ENCODE measurements at places on chromosomes 7 and 10.

DNA sequence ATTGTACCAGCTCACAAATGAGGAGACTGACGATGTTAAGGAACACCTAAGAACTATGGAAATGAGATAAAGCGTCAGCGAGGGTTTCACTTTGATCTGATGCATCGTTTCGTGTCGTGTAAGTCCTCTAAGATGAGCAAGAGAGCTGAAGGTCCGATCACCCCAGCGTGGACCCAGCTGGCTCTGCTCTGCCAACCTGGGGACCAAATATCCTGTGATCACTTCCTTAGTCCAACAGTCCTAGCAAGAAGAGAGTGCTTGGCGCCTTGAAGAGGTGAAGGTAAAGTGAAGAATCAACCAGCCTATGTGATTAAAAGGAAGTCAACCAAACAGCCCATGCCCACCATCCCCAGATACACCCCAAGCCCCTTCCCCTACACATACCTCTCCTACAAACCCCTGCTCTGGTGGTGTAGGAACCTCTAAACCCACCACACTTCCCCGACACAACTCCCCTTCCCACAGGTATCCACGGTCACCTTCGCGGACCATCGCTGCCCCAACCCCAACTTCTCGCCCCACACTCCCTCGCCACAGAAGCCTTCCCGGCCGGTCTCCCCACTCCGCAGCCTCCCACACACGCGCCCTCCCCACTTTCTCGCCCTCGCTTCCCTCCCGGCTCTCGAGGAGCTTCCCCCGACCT lies 722 bp downstream of the UPF2 start:
- DNase-seq, result peak; percentile 39

DNA sequence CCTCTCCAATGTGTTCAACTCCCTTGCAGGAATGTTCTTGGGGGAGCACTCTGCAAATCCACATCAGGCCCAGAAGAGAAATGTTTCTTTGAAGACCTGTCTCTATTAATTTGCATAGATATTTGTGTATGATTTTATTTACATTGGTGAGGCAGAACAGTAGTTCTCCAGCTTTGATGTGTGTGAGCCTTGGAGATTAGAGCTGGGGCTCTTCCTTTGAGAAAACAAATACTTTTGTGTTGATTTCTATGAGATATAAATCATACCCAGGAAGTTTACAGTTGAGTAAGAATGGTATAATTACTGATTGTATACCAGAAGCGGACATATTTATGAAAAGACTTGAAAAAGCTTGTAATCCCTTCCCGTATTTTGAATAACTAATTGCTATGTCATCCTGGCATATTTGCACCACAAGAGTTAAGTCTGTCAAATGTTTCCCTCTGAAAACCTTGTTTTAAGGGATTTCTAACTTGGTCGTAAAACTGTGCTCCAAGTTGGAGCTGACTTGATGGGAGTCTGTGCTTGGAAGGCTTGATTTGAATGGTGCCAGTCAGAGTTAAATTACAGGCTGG lies 468.5 kb downstream of the LRMDA start:
- DNase-seq, result no peak

GRCh38 chr10:42690449-42691360 lies 52.3 kb upstream of the ZNF33B start:
- no peak for DNase-seq

DNA sequence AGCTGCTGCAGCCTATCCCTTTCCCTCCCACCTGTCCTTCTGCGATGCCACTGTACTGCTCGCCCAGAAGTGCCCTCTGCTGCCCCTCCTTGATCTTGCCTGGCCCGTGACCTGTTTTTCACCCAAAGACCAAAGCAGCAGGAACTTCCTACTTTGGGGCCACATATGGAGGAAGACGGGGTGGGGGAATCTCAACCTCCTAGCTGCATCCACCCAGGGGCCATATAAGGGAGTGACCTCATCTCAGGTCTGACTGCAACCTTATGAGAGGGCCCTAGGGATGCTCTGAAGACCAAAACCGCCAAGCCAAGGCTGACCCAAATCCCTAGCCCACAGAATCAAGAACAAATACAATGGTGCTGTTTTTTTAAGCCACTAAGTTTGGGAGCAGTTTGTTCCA lies 15.7 kb downstream of the PRKCQ start:
- no peak for DNase-seq

DNA sequence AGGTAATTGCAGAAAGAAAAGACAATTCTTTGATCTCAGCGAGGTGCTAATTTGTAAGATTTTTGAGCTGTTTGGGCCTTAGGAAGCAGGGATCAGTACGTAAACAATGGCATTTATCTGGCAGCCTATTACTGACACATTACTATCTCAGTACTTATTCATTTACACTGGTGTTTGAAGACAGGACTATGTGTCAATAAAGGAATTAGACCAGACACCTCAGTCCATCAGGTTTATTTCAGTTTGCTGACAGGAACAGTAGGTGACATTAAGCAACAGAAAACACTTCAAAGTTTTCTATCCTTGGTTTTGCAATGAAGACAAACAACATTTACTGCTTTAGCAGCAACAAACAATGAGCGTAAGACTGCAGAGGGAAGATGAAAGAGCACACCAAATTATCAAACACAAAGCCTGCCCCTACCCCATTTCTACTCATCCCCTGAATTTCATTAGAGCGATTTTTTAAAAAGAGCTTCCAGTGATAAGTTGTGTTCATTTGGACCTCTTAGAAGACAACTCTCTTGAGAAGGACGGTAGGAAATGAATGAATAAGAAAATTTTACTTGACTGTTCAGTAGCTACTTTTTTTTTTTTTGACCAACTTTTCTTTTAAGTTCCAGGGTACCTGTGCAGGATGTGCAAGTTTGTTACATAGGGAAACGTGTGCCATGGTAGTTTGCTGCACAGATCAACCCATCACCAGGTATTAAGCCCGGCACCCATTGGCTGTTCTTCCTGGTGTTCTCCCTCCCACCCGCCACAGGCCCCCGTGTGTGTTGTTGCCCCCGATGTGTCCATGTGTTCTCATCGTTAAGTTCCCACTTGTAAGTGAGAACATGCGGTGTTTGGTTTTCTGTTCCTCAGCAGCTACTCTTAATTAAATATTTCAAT lies 138.8 kb downstream of the DKK1 start:
- DNase-seq, result no peak

GRCh38 chr10:18005781-18006456 lies 54.2 kb downstream of the SLC39A12 start:
- no peak for DNase-seq

DNA sequence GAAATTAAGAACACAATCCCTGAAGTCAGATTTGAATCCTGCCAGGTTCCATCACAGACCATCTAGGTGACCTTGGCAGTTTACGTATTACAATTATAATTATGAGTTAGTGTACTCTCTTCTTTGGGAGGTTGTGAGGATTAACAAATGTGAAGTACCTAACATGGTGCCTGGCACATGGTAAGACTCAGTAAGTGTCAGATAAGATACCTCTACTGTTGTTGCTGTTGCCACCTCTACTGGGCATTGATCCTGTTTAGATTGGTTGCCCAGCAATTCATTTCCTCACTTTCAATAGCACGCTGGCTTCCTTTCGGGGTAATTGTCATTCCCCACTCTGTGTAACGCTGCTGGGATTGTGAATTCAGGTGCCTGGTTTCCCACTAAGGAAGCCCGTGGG lies 31.7 kb upstream of the HGF start:
- no peak for DNase-seq

GRCh38 chr10:70916241-70916640 lies 27.9 kb upstream of the PCBD1 start:
- no peak for DNase-seq

GRCh38 chr10:118148247-118148646 lies 101.5 kb upstream of the RAB11FIP2 start:
- DNase-seq, result no peak

GRCh38 chr10:14074062-14074884 lies 256.5 kb downstream of the FRMD4A start:
- DNase-seq, result no peak

GRCh38 chr7:149873970-149874643 lies 338 bp downstream of the ATP6V0E2 start:
- no peak for DNase-seq

DNA sequence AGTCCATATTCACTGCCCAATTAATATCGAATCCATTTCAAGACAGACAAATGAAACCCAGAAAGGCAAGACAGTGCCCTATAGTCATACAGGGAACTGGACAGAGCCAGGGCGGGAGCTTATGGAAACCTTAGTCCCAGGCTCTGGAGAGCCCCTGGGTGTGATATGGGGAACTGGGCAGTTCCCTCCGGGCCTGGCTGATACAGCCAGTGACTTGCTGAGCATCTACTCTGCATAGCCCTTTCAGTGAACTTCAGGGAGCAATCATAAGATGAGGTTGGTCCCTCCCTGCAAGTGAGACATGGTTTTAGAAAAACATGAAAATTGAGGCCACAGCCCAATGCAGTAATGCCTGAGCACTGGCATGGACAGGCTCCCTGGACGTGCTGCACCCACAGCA lies 241.9 kb downstream of the GRID1 start:
- DNase-seq, result no peak

DNA sequence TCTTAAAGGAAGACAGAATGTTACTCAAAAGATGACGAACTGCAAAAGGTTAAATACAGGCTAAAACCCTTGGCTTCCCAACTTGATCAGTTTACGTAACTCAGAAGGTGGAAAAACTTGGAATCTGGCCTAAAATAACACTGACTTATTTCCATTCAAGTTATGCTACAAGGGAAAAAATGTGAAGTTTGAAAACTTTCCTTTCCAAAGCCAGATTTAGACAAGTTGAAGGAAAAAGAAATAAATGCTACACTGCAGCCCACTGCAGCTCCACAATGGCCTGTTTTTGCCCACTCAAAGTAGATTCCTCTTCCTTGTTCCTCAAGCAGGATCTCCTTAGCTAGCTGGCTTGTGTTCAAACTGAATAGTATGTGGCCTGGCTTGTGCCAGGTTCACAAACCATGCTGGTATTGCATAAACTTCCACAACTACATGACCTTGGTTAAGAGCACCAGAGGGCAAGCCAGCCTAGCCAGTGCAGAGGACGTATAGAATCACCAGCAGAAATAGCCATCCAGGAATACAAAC lies 166.2 kb downstream of the CPEB3 start:
- DNase-seq, result no peak

DNA sequence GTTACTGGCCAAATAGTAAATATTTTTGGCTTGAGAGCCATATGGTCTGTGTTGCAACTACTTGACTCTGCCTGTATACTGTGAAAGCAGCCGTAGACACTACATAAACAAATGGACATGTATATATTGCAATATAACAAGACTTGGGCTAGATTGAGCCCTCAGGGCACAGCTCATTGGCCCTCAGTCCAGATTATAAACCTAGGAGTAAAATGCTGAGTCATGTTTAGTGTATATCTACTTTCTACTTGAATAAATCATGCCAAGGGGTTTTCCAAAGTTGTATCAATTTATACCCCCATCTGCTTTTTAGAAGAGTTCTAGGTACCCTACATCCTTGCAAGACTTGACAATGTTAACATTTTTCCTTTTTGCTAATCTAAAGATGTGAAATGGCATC lies 27.4 kb upstream of the POU6F2 start:
- no peak for DNase-seq

GRCh38 chr10:60817398-60817805 lies 39.1 kb downstream of the CDK1 start:
- DNase-seq, result no peak

DNA sequence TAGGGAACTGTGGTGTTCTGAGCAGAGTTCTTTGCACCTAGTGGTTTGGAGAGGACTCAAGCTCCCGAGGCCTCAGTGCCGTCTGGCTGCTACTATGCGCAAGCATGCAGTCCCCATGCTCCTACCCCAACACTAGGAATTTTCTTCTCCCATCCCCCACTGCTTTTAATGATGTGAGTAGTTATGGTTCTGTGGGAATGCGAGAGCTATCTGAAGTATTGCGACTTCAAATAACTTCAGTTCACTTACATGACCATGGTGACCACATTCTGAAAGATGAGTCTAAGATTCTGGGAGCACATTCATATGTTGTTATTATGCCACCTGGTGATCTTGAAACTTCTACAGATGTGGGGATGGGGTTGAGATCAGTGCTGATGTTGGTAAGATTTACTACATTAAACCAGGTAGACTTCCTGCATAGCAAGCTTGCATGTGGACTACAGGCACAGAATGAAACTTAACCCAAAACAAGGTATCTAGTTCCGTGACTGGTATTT lies 24.6 kb downstream of the HTR5A start:
- DNase-seq, result no peak

DNA sequence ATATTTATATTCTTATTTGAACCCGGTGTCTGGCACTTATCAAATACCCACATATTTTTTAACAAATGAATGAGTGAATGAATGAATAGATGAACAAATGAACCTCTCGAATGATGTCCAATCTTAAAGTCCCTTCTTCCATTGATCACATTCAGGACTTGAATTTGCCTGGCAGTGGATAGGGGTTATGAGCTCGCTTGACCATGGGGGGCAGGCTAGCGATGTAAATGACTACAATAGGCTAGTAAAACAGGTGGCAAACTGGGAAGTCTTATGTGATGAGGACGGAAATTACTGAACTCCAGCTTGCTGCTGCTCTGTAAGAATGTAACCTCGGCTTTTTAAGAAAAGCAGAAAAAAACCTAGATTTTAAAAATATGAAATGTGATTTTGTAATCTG lies 247.7 kb upstream of the DKK1 start:
- no peak for DNase-seq

- DNase-seq, result no peak
These were observed 630.7 kb downstream of the PARD3 start for GRCh38 chr10:34184397-34184796.

GRCh38 chr7:142334236-142334635 lies 76.4 kb upstream of the PRSS58 start:
- no peak for DNase-seq

GRCh38 chr10:75029420-75029819 lies 82.0 kb upstream of the SAMD8 start:
- no peak for DNase-seq

DNA sequence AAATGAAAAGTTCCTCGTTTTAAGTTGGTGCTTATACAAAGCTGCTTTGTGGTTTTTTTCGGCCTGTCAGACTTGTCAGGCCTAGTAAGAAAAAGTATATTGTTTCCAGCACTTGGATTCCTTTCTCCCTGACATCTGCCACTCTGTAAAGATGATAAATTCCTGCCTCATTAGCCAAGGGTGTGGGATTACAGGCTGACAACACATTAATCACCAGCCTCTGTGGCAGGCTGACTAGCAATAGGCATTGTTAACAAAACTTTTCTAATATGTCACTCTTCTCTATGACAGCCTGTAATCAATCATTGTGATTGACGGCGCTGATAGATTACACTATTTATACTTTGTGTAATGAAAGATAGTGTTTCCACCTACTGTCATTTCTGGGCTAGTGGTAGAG lies 682.5 kb downstream of the LRMDA start:
- no peak for DNase-seq

All from activated T-cell treated with anti-CD3 and anti-CD28 coated beads, Interleukin-2, amount 50 U/mL, for 1 hour (primary cell).